Stimulated activated CD8-positive, alpha-beta memory T cell treated with anti-CD3 and anti-CD28 coated beads, Interleukin-15, amount 100 ng/mL, for 4 hours (primary cell): ENCODE measurements at places on chromosomes 1 and 21.

GRCh38 chr1:107975851-107976250 lies 10.9 kb upstream of the VAV3 start:
- no peak for DNase-seq

DNA sequence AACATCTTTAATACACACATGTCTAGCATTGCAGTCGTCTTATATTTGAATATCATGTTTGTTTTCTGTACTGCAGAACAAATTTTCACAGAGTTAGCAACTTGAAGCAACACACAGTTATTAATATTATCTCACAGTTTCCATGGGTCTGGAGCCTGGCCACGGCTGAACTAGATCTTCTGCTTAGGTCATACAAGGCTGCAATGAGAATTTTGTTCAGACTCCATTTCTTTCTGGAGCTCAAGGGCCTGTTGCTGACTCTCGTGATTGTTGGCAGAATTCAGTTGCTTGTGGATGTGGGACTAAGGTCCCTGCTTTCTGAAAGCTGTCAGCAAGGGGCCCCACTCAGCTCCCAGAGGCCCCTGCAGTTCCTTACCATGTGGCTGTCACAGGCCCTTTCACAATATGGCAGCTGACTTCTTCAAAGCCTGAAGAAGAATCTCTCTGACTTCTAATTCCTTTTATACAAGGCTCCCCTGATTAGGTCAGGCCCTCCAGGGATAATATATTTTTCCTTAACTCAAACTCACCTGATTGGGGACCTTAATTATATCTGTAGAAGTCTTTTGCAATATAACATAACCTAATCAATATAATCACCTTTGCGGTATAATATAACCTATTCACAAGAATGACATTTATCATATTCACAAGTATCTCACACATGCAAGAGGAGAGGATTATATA lies 296.3 kb downstream of the NFIA start:
- no peak for DNase-seq

DNA sequence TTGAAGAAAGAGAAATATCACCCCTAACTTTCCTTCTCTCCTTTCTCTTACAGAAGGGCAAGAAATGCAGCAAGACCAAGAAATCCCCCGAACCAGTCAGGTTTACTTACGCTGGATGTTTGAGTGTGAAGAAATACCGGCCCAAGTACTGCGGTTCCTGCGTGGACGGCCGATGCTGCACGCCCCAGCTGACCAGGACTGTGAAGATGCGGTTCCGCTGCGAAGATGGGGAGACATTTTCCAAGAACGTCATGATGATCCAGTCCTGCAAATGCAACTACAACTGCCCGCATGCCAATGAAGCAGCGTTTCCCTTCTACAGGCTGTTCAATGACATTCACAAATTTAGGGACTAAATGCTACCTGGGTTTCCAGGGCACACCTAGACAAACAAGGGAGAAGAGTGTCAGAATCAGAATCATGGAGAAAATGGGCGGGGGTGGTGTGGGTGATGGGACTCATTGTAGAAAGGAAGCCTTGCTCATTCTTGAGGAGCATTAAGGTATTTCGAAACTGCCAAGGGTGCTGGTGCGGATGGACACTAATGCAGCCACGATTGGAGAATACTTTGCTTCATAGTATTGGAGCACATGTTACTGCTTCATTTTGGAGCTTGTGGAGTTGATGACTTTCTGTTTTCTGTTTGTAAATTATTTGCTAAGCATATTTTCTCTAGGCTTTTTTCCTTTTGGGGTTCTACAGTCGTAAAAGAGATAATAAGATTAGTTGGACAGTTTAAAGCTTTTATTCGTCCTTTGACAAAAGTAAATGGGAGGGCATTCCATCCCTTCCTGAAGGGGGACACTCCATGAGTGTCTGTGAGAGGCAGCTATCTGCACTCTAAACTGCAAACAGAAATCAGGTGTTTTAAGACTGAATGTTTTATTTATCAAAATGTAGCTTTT lies 2.4 kb downstream of the CCN1 start:
- no peak for DNase-seq

GRCh38 chr1:193060938-193061337 lies 1.5 kb downstream of the RO60 start:
- no peak for DNase-seq

DNA sequence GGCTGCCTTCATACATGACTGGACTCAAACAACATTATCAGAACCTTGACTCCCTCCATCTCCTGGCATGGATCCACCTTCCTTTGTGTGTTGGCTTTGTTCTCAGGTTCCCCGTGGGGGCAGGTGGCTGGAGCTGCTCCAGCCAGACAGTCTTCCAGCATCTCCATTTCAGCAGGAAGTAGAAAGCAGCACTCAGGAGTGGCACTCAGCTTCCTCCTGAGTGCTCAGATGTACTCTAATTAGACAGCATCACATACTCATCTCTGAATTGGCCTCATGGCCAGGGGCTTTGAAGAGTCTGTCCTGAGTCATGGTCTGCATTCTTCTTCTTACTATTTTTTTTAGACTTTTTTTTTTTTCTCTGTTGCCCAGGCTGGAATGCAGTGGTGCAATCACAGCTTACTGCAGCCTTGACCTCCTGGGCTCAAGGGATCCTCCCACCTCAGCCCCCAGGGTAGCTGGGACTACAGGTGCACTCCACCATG lies 27.9 kb downstream of the OVAAL start:
- no peak for DNase-seq

DNA sequence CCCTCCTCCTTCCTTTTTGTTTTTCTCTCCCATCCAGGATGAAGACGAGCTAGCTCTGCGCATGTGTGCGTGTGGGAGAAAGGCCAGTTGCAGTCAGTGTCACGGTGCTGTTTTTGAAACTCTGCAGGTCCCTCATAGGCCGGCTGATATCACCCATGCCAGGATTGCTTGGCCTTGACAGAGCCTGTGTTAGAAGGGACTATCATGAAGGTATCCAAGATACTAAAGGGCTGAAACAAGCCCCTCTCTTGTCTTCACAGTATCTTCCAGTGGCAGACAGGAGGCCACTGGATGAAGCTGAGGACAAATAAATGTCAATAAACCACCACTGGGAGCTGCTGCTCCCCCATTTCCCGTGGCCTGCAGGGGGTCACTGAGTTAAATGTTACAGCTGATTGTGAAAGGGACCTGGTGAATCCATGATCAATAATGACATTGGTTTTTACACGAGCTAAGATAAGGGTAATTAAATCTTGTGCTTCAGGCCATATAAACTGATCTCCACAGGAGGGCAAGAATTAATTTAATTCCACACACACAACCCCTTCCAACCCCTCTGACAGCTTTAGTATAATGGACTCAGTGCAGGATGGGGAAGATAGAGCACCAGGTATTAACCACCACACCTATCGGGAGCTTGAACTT lies 64.6 kb upstream of the TARBP1 start:
- DNase-seq, result no peak

GRCh38 chr1:220803401-220804201 lies 16.9 kb downstream of the MTARC1 start:
- DNase-seq, result no peak

- no peak for DNase-seq
Observed at GRCh38 chr1:234123867-234124266, 219.4 kb downstream of the SLC35F3 start.

DNA sequence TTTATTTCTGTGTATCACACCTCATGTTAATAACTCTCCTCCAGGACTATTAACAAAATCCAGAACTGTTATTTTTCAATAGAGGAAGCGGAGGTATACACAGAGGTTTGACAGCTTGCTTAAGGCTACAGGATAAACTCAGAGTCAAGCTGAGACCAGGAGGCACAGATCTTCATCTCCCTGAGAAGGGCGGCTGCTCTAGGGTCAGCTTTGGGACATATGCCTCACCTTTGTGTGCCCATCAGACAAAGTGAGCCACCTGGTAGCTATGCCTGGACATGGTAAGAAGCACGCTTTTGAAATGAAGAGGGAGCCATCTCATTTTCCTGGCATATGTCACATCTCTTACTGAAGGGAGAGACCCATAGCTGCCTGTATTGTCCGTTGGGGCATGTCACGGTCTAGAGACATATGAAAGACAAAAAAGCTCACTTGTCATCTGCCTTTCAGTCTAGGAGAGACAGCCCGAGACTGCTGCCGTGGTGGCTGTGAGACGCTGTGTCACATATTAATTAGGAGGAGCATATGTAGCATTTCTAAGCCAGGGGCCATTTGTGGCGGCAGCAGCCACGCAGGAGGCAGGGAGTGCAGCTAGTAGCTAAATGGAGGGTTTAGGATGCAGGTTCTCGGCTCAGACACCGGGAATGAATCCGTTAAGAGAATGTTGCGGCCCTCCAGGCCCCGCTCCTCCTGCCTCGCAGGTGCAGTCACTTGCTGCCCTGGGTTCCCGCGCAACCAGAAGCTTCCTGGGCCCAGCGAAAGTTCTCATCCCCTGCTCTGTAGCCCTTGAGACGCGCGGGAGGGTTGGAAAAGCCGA lies 161.3 kb upstream of the C1orf21 start:
- no peak for DNase-seq

- DNase-seq, result no peak
Observed at GRCh38 chr1:208178091-208178529, 66.1 kb downstream of the PLXNA2 start.

DNA sequence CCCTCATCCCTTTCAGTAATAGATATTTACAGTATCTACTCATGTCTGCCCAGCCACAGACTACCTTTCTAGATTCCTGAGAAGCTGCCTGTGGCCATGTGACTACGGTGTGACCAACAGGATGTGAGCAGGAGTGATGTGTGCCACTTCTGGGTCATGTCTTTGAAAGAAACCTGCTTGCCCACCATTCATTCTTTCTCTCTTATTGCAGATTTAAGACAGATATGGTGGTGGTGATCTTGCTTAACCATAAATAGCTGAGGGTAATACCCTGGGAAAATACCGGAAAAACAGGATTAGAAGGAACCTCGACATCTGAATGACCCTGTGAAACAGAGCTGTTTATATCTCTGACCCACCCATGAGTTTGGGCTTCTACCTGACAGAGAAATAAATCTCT lies 41.6 kb upstream of the GUCA2A start:
- DNase-seq, result no peak

GRCh38 chr1:204591473-204592090 lies 75.4 kb downstream of the MDM4 start:
- DNase-seq, result no peak

- DNase-seq, result no peak
Observed at GRCh38 chr1:154219541-154219940, 1.2 kb upstream of the UBAP2L start.

DNA sequence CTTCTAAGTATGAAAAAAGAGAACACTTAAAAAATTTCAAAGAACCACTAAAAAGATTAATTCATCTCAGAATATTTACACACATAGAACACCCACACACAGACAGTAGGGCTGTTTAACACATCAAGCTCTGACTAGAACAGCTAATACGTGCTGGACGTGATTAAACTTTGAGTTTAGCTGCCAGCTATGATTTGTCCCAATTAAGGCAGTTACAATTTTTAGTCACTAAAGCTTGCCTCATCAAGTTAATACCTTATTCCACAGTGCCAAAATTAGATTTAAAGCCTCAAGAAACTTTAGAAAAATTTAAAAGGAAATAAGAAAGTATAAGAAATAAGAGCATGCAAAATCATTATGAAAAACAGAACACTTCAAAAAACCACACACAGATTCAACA lies 18.9 kb downstream of the SLC16A1 start:
- no peak for DNase-seq

GRCh38 chr1:31390071-31390470 lies 17.2 kb upstream of the FABP3 start:
- no peak for DNase-seq

DNA sequence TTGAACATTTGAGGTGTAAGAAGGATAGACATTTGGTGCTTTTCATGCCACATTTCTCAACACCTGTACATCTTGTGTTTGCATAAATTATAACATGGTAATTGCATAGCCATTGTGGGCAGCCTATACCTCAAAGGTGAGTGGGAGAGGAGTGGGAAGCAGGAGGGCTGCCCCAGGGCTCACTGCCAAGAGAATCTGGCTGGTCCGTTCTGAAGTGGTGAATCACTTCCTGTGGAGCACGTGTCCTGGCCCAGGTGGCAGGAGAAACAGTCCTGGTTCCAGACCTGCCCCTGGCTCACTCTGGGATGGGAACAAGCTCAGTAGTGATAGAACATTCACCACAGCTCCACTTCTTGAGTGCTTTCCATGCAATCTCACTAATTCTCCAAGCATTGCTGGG lies 11.6 kb upstream of the OLFML2B start:
- no peak for DNase-seq

- no peak for DNase-seq
Observed at GRCh38 chr1:169019419-169020058, 87.0 kb upstream of the ATP1B1 start.

DNA sequence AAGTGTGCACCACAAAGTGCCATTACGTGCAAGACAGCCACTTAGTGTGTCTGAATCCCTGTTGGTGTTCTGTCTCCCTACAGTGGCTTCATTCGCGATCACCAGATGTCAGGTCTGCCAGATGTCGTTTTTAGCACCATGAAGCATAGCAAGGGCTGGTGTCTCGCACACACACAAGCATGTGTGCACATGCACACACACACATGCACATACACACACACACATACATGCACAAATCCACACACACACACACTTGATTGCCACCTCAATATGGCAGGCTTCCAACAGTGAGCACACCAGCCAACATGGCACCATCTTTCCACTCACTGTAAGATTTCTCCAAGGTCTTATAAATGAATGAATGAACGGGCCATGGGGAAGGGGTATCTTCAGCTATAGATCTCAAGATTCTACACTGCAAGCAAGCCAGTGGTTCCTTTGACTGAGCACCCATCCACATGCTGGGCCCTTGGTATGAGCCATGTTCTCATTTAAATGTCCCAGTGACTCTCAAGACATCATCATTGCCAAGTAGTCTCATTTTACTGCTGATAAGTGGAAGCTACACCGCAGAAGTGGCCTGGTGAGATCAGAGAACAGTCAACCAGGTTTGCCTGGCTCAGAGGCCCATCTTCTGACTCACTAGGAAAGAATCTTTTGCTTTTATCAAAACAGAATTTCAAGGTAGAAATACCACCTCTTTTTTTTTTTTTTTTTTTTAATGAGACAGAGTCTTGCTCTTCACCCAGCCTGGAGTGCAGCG lies 84.9 kb downstream of the SIM2 start:
- DNase-seq, result no peak

DNA sequence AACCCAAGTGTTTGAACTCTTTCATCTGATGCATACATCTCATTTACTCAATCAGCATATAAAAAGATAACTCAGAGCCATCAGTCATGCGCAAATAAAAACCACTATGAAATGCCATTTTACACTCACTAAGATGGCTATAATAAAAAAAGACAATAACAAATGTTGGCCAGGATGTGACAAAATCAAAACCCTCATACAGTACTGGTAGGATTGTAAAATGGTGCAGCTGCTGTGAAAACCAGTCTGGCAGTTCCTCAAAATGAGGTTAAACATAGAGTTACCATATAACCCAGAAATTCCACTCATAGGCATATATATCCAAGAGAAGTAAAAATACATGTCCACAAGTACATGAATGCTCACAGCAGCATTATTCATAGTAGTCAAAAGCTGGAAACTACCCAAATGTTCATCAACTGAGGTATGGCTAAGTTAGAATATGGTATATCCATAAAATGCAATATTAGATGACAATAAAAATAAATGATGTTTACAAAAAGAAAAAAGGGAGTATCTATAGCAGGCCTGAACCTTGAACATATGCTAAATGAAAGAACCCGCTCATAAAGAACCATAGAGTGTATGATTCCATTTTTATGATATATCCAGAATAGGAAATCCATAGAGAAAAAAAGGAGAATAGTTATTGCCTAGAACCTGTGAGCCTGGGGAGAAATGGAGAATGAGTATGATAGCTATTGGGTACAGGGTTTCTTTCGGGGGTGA lies 265.1 kb downstream of the SIPA1L2 start:
- no peak for DNase-seq

- no peak for DNase-seq
Observed at GRCh38 chr21:18382141-18382540, 21.4 kb downstream of the TMPRSS15 start.
